ENCODE measurements at places on chromosomes 6 and 20.

- no peak for DNase-seq
These were observed 52.2 kb downstream of the MARCKS start for GRCh38 chr6:113909224-113909856.

GRCh38 chr6:21459641-21460040 lies 133.9 kb upstream of the SOX4 start:
- DNase-seq, result no peak

DNA sequence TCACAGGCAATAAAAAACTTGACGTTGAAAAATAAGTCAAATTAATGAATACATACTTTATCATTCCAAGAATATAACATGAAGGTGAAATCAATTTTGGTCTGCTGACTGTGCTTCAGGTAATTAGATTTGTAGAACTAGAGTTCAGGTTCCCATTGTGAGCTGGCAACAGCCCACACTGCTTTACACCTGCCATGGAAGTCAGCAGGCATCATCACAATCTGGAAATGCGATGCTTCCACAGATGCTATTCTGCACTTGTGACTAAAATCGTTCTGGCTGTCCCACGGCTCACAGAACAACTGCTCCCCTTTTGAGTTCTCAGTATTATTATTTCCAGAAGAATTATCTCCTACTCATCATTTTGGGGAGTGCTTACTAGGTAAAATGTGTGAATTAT lies 62.6 kb upstream of the THEMIS start:
- DNase-seq, result no peak

DNA sequence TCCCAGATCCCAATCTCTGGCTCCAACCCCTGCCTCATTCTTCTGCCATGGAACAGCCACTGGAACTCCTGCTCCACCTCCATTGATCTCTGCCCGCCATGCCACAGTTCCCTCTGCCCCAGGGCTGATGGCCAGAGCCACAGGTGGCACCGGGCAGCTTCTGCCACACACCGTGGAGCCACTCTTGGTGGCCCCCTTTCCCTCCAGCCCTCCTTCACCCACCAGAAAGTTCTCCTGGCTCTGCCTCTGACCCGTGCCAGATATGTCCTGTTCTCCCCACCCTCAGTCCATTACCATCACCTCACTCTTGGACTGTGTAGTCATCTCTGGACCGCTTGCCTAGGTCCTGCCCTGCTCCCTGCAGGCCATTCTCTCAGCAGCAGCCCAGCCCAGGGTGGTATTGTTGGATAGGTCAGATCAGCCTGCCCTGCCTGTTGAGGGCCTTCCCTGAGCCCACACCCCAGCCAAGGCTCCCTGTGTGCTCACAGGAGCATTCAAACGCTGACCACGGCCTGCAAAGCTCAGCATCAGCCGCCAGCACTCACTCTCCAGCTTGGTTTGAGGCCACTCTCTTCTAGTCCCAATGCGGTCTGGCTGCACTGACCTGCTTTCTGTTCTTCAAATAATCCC lies 16.8 kb upstream of the SYNDIG1 start:
- DNase-seq, result no peak

- no peak for DNase-seq
These were observed 46.4 kb upstream of the DDR1 start for GRCh38 chr6:30837870-30838269.

DNA sequence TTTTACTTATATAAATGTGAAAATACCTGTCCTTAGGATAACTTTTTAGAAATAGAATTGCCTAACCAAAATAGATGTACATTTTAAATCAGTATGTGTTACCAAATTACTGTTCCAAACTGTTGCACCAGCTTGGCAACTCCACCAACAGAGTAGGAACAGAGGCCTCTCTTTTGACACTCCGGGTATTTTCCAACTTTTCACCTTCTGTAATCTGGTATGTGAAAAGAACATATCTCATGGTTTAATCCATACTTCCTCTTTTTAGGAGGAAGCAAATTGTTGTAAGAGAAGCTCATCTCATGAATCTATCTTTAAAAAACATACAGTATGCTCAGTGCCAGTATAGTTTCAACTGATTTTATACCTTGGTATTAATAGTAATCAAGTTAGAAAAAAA lies 24.9 kb downstream of the RNF144B start:
- DNase-seq, result no peak

GRCh38 chr6:10598084-10598960 lies 77.2 kb downstream of the GCNT2 start:
- no peak for DNase-seq

DNA sequence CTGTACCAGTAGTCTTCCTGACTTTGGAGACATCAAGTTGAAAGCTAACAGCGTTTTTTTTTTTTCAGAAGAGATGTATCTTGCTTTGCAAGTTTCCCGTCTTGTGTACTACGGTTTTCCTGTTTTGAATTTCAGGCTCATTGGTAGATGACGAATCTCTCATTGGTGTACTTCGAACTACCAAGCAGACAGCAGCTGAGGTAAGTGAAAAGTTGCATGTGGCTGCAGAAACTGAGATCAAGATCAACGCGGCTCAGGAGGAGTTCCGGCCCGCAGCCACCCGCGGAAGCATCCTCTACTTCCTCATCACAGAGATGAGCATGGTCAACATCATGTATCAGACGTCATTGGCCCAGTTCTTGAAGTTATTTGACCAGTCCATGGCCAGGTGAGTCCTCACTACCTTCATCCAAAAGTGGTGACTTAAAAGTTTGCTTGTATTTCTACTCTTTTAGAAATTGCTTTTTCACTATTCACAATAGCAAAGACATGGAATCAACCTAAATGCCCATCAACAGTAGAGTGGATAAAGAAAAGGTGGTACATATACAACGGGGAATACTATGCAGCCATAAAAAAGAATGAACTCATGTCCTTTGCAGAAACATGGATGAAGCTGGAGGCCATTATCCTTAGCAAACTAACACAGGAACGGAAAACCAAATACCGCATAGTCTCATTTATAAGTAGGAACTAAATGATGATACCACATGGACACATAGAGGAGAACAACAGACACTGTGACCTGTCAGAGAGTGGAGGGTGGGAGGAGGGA lies 110.6 kb upstream of the GLP1R start:
- no peak for DNase-seq

- DNase-seq, result no peak
These were observed 7.2 kb upstream of the FAM50B start for GRCh38 chr6:3841711-3842565.

GRCh38 chr6:161273274-161273751 lies 548 bp downstream of the AGPAT4 start:
- DNase-seq, result peak; percentile 12

DNA sequence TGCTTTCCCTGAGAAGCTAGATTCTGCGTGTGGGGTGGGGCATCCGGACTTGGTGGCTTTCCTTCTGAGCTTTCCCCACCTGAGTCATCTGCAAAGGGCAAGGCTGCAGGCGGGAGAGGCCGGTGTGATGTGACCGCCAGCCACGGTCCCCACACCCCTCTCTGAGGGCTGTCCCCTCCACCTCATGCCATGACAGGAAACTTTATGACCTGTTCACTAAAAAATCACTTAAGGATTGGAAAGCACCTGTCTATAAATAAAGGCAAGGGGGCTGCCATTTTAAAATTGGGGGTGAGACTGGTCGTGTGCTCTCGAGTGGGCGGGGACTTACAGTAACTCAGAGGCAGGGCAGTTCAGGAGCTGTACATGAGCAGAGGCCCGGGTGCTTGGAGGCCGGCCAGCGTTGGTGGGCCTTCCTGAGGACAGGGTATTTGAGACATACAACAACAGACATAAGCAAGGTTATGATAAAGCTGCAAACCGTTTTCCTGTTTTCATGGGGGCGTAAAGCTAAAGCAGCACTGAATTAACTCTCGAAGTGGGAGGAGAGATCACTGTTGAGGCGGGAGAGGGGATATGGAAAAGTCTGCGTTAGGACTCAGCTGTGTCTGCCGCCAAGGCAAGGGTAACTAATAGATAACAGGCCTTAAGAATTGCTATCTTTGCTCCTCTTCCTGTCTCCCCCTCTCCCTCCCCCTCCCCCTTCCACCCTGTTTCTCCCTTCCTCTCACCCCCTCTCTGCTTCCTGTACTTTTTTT lies 16.1 kb upstream of the SERPINB1 start:
- DNase-seq, result peak; percentile 76

GRCh38 chr6:3005077-3005476 lies 5.4 kb downstream of the NQO2 start:
- no peak for DNase-seq

DNA sequence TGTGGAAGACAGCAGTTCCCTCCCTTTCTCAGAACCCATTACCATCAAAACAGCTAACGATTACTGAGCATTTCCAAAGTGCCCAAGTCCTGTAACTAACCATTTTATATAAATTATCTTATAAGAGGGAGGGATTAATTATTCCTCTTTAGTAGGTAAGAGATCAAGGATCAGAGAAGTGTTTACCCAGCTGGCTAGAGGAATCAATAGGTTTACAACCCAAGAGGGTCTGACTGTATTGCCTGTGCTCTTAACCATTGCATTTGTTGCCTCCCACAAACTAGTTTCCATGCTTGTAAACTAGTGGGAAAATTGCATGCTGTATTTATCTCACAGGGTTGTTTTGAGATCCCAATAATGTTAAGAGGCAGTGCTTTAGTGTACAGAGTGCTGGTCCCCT lies 3.7 kb upstream of the DBNDD2 start:
- DNase-seq, result no peak

DNA sequence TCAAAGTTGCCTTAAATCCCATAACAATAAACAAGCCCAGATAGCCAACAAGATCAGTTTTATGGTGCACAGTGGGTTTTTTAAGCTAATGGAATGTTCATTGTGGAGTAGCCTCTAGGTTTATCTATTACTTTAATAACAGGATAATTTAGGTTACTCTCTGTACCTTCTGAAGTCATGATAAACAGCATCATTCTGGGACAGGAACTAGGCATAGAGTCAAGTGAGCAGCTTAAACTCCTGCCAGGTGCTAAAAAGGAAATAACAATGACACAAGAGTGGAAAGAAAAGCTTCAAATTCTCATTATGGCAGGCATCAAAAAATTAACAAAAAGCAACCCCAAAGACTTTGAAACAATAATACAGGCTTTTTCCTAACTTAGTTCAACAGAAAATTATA lies 228.8 kb downstream of the HACE1 start:
- no peak for DNase-seq

GRCh38 chr6:133978896-133979240 lies 25.8 kb downstream of the TBPL1 start:
- no peak for DNase-seq

GRCh38 chr20:46349035-46349741 lies 40.9 kb upstream of the CDH22 start:
- peak; percentile 64 for DNase-seq

GRCh38 chr6:24738741-24739140 lies 19.8 kb upstream of the C6orf62 start:
- DNase-seq, result no peak

DNA sequence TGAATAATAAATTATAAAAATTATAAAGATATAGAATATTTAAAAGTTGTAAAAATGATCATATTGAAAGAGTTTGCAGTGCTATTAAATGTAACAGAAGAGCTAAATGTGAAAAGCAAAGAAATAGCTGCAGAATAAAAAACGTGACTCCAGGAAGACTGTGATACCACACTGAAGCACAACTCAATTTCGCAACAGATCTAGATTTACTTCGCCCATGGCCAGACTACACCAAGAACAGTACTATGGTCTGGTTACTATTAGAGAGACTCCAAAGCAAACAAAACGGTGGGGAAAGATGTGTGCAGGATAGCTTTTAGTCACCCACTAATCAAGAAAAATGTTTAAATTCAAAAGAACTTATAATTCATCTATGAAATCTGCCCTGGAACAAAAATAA lies 1.9 kb downstream of the CHD6 start:
- no peak for DNase-seq

DNA sequence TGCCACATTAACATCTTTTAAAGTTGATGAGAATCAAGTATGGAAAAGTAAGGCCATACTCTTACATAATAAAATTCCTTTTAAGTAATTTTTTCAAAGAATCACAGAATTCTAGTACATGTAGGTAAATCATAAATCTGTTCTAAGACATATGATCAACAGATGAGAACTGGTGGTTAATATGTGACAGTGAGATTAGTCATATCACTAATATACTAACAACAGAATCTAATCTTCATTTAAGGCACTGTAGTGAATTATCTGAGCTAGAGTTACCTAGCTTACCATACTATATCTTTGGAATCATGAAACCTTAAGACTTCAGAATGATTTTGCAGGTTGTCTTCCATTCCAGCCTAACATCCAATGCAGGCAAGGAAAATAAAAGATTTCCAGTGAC lies 11.6 kb downstream of the PLN start:
- no peak for DNase-seq

DNA sequence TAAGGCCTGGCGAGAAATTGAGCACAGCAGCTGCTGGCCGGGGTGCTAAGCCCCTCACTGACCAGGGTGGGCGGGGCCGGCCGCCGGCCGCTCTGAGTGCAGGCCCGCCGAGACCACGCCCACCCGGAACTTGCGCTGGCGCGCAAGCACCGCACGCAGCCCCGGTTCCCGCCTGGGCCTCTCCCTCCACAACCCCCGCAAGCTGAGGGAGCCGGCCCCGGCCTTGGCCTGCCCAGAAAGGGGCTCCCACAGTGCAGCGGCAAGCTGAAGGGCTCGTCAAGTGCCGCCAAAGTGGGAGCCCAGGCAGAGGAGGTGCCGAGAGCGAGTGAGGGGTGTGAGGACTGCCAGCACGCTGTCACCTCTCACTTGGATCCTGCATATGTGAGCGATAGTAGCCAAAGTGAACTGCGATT lies 251.2 kb downstream of the GJA1 start:
- no peak for DNase-seq

DNA sequence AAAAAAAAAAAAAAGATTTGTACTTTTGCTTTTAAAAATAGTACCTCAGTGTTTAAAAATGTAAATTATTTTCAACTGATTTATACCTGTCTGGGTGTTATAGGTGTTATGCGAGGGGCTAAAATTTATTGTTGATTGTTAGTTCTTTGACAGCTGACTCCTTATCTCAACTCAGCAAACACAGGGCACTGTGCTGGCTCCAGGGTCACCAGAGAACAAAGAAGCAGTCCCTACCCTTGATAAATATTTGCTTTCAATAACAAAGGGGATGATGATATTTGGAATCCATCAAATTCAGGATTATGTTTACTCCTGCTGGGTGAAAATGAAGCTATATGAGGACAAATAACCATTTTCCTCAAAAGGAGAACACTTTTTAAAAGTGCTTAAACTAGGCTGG lies 34.2 kb upstream of the KAT14 start:
- DNase-seq, result no peak

GRCh38 chr6:93021235-93021915 lies 398.0 kb downstream of the EPHA7 start:
- no peak for DNase-seq

All from stimulated activated CD4-positive, alpha-beta T cell treated with anti-CD3 and anti-CD28 coated beads, Interleukin-2, amount 100 ng/mL, for 24 hours (primary cell).